CD4-positive, alpha-beta T cell treated with Interleukin-21 for 1 hour (primary cell): ENCODE measurements at places on chromosomes 13 and 19.

DNA sequence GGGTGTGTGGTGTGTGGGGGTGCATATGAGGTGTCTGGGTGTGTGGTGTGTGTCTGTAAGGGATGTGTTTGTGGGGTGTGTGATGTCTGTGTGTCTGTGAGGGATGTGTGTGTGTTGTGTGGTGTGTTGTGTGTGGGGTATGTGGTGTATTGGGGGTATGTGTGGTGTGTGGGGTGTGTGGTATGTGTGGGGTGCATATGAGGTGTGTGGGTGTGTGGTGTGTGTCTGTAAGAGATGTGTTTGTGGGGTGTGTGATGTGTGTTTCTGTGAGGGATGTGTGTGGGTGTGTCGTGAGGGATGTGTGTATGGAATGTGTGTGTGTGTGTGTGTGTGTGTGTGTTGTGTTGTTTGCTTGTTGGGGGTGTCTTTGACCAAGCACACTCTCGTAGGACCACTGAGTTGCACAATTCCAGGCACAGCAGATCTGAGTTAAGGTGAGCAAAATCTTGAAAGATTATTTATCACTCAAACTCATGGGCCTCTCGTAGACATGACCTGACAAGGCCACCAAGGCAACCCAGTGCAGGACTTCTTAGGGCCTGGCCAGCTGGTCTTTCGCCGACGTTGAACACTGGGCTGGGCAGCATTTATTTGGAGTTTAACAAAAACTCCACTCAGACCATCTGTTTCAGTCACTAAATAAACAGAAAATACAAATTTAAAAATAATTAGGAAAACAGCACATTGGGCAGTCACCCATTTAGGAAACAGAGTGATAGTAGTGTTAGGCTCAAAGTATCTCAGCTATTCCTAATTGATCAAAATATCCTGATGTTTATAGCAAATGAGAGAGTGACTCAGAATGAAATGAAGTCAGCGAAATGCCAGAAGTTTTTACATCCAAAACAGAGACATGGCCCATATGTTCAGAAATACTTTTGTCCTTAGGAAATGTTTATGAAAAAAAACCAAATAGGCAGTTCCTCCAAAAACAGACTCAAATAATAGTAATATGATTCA, 301.1 kb downstream of the FGF9 start:
- no peak for DNase-seq

DNA sequence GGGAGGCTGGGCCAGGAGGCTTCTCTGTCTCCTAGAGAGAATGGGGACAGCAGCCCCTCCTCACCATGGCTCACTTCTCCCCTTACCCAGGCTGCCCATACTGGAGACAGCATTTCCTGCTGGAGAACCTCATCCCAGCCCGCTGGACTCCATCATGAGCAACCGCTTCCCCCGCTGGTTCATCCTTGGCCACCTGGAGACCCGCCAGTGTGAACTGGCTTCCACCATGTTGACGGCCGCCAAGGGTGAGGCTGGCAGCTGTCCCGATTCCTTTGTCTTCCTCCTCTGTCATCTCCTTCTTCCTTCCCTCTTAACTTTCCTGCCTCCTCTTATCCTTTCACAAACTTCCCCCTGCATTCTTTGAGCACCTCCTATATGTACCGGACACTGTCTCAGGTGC, 28.0 kb downstream of the ZSWIM4 start:
- no peak for DNase-seq

DNA sequence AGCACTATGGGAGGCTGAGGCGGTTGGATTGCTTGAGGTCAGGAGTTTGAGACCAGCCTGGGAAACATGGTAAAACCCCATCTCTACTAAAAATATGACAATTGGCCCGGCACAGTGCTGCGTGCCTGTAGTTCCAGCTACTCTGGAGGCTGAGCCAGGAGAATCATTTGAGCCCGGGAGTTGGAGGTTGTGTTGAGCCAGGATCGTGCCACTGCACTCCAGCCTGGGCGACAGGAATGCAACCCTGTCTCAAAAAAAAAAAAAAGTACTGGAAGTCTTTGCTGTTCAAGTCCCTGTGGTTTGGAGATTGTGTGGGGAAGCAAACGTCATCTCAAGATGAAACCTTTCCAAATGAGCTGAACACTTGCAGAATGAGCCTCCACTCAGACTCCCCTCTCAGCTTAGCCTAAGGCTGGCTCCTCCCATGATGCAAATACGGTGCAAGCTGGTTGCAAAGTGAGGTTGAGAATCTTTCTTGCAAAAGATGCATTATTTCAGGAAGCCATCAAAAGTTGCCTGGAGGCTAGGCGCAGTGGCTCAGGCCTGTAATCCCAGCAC, 46.2 kb downstream of the MYO9B start:
- DNase-seq = no peak

DNA sequence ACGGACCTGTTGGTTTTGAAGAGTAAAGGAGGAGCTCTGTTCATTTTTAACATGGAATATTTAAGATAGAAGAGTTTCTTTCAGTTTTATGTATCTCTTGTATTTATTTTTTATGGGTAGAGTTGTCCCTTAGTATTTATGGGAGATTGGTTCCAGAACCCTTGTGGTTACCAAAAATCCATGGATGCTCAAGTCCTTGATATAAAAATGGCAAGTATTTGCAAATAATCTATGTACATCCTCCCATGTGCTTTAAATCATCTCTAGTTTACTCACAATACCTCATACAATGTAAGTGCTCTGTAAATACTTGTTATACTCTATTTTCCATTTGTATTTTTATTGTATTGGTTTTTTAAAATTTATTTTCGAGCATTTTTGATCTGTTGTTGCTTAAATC, 63.1 kb downstream of the TM9SF2 start:
- DNase-seq = no peak

GRCh38 chr19:28169168-28169887, 1043.6 kb downstream of the UQCRFS1 start:
- no peak for DNase-seq

GRCh38 chr19:38667661-38668171, 20.3 kb downstream of the ACTN4 start:
- DNase-seq = no peak

- DNase-seq = no peak
Measured at GRCh38 chr19:33674626-33675367, 53.0 kb downstream of the CHST8 start.

DNA sequence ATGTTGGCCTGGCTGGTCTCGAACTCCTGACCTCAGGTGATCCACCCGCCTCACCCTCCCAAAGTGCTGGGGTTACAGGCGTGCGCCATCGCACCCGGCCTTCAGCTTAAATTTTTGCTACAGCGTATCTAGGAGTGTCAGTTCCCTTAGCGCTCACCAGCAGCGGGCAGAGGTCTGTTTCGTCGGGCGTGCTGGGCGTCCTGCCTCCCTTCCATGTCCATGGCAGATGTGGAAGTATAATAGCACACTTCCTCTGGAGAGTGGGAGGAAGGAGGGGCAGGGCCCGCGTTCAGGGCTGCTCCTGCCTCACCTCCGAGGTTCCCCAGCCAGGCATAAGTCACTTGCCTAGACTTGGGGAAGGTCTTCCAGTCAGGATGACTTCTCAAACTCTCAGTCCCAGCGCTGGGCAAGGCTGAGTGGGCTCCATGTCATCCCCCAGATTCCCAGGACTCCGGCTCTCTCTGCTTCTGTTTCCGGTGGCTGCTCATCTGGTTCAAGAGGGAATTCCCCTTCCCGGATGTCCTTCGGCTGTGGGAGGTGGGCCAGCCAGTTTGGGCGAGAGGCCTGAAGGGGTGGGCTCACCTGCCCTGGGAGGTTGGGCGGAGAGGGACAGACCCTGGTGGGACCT, 9.5 kb downstream of the IL4I1 start:
- no peak for DNase-seq

DNA sequence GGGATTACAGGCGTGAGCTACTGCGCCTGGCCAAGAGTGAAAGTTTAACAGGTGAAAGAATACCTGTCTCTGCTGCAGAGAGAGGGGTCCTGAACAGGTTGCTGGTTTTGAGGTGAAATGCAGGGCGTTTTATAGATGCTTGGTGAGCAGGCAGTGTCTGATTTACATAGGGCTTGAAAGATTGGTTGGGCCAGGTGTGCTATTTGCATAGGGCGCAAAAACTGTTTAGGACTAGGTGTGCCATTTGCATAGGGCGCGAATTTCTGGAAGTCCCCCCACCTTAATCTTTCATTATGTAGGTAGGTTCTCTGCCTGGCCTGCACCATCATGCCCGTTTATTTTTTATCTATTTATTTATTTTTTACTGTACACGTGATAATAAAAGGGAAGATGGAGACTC, 4.5 kb upstream of the NDUFB7 start:
- no peak for DNase-seq

GRCh38 chr19:3108775-3109174, 14.6 kb downstream of the GNA11 start:
- peak; percentile 75 for DNase-seq

DNA sequence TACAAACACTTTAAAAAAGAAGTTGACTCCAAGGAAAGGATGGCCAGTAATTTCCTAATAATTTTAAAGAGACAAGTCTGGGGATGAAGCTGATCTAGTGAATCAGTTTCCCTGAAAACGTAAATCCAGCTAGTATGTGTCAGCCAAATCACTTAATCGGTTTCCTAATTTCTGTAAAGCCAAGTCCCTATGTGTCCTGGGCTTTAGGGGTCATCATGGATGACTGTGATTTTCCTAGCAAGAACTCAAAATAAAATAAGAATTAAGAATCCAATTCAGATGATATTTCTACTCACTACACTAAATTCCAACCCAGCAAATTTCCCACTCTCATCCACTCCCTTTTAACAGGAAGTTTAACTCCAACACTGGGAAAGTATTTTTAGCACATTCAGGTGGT, 35.9 kb downstream of the ELF1 start:
- DNase-seq = no peak

DNA sequence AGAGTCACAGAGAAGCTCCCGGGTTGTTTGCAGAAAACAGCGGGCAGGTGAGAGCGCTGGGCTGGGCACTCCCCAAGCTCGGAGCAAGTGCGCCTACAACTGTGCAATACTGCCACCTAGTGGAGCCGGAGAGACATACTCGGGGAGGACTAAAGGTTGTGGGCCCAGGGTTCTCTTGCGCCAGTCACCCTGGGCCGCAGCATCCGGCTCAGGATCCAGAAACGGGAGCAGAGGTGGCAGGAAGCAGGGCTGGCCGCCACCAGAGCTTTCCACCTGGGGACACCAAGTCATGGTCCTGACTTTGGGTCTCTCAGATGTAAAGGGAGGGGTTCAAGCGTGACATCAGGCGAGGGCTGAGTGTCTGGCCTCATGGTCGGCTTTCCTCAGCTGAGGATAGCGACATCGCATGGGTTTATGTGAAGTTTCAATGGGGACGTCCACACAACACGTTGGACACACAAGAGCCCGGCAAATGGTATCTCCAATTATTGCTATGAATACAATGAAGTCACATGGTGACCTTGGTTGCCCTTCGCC, 11.2 kb upstream of the KLK4 start:
- DNase-seq = peak; percentile 77

DNA sequence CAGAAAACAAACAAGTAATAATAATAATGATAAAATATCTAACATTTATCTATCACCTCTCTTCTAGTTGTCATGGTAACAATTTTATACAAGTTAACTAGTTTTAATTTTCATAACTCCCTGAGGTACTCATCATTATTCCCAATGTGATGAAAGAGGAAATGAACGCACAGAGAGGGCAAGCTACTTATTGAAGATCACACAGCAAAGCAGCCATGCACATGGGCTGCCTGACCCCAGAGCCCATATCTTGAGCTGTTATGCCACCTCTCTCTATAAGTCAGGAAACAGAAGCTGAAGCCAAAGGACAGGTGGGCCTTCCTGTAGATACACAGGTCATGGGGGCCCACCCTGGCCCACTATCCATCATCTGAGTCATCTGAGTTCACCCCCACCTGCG, 4.9 kb upstream of the KLK4 start:
- no peak for DNase-seq
